ENCODE measurements at places on chromosomes 4 and X.

DNA sequence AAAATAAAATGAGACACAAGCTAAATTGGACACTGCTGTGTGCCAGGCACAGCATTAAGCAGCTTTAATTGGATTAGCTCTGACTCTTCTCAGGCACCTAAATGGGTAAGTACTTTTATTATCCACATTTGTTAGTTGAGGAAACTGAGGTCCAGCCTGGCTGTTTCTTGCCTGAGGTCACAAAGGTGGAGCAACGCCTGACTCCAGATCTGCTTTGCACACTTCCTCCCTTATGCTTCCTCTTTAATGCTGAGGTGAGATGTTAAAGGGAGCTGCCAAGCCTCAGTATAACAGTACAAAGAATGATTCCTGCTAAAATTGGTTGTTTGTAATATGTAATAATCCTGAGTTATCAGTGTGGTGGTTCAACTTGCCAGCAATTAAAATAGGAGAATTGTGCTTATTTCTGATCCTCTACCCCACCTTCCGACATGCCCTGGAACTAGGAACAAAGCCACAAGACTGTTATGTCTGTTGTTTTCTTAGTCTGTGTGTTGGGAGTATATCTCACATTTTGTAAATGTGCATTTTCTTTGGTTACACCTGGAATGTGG is 74.4 kb downstream of the AFF1 start:
- no peak for DNase-seq

DNA sequence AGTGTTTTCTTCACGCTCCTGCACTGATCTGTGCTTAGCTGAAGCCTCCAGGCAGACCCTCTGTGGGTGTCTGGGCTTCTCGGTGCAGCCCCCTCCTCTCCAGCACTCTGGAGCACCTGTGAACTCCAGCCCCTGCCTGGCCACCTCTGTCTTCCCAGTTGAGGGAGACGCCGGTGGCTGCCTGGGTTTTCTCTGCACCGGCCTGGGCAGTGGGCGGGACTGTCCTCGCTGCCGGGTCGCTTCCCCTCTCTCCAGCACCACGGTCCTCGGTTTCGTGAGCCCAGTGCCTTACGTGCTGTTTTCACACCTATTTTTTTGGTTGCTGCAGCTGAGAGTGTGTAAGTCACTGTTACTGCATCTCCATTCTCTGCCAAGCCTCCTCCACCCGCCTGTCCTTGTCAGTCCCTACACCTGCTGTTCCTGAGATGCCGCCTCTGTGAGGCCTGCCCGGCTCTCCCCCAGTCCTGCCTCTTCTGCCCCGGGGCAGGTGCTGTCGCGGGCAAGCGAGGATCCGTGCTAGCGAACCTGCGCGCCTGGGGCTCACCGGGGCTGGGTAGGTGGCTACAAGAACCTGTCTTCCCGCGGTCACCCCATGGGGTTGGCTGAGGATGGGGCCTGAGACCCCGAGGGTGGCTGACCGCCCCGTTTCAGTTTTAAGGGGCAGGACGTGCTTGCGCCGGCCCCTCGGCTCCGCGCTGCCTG is 2.4 kb upstream of the FGFRL1 start:
- no peak for DNase-seq

GRCh38 chrX:114611018-114611619 is 27.2 kb downstream of the HTR2C start:
- peak; percentile 22 for DNase-seq

DNA sequence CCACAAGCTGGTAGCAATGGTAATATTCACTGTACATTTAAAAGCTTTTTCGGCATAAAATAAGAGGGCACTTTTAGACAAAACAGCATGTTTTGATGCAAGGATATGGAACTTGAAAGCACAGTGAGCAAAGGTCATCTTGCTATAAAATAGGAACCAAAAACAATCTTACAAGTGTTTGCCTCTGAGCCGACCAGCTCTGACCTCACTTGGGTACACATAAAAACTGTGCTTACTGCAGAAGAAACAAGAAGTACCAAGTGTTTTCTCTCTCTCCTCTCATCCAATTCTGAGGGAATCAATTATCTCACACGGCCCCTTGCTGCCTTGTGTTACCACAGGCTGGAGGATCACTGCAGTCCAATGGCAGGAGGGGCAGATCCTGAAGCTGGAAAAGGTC is 4.8 kb upstream of the IQSEC2 start:
- DNase-seq, result no peak

GRCh38 chr4:106587558-106587957 is 219.0 kb upstream of the GIMD1 start:
- no peak for DNase-seq

- DNase-seq, result no peak
These were observed 166.9 kb upstream of the GK2 start for GRCh38 chr4:79574741-79575451.

- no peak for DNase-seq
These were observed 29.9 kb upstream of the UBE2NL start for GRCh38 chrX:143854006-143854405.

DNA sequence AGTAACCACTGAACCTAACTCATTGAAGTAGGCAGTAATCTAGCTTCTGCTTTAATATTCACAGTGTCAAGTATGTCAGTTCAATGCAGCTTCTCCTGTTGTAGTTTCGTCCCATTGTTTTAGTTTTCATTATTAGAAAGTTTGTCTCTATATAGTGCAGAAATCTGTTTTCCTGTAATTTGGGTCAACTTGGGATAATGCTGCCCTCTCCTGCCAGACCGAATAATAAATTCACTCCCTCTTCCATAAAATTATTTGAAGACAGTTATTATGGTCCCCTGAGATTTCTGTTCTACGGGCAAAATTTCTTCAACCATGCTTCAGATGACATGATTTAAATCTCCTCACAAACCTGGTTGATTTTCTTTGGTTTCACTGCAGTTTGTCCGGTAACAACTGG is 4.6 kb upstream of the LUZP4 start:
- no peak for DNase-seq

GRCh38 chrX:150582338-150582948 is 14.0 kb downstream of the MTM1 start:
- no peak for DNase-seq

- DNase-seq, result no peak
These were observed 33.1 kb downstream of the IL15 start for GRCh38 chr4:141669501-141669900.

DNA sequence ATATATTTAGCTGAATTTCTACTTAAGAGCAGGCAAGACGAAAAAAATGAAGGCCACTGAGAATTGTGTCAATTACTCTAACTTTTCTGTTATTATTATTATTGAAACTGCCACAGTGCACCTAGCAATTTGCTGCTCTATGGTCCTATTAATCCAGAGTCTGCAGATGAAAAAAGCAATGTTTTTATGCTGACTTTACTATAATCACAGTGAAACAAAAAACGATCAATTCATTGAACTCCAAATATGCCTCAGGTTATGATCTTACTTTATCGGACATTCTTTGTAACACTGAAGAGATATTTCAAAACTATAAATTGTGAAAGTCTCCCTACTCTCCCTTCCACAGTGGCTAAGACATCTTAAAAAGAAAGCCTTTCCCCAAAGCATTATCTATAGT is 474.4 kb downstream of the KCNIP4 start:
- no peak for DNase-seq

DNA sequence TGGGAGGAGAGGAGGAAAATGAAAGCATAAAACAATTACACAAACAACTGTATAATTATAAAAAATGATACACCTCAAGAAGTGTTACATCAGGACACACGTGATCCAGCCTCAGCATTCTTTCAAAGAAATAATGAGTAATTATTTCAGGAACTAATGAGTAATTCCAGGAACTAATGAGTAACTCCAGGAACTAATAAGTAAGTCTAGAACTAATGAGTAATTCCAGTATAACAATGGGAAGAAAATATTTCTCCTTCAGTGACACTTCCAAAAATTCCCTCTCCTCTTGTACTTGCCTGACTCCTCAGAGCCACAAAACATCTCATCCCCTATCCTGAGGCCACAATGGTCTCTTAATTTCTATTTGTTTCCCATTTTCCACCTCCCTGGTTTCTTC is 63.5 kb upstream of the COL25A1 start:
- no peak for DNase-seq

GRCh38 chrX:41664375-41664901 is 24.3 kb upstream of the GPR34 start:
- DNase-seq, result no peak

GRCh38 chr4:19698961-19699360 is 552.7 kb upstream of the SLIT2 start:
- DNase-seq, result no peak

DNA sequence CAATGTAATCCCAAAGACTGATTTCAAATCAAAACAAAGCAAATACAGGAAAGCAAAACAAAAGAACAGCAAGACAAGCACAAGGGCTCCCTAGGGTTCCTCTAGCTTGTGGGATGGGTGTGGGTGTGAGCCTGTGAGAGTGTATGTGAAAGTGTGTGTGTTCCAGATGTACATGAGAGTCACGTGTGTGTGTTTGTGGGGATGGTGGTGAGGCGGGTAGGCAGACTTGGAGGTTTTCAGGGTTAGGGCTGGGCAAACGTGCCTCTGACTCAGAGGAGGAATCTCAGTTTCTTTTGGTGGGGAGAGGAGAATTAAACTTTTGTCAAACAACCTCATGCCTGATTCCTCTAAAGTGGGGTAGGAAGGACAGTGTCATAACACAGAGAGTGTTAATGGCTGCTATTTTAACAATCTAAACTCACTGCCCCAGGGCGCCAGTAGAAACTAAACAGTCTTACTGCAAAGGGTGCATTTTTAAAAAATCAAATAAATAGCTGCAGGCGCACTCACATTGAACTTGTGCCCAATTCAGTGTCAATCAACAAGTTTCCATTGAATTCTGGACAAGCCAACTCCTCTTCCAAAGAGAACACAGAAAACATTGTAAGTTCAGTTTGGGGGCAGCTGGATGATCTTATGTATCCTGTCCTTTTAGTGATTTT is 51.8 kb downstream of the CHRDL1 start:
- DNase-seq, result no peak

GRCh38 chrX:20263474-20263873 is 3.2 kb downstream of the RPS6KA3 start:
- DNase-seq, result no peak

- DNase-seq, result no peak
These were observed 37.9 kb upstream of the TRPC3 start for GRCh38 chr4:121989715-121990114.

DNA sequence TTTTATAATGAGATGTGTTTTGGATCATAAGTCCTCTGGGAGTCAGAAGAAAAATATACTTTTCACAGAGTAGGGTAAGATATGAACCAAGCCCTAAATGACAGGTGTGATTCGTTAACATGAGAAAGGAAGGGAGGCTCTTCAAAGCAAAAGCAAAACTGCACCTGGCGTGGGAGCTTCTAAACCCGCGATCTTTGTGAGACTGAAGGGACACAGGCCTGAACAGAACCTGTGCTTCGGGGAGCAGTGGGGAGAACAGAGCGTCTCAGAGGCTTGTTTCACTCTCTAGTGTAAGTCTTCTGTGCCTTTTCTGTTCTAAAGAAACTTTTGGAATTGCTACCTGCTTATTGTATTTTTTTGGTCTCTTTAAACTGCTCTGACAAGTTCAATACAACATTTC is 30.2 kb upstream of the CYP4V2 start:
- no peak for DNase-seq

GRCh38 chr4:24519649-24520048 is 64.7 kb downstream of the DHX15 start:
- DNase-seq, result no peak

All from NCI-H1694 treated with DMSO at 0.1 percent for 48 hours (cell line).